ENCODE measurements at places on chromosomes 7 and 10. TPM values are rescaled to one million over a fixed set of nuclear protein-coding genes. Genes with fewer than 3 reads are reported as not detected.

GRCh38 chr7:69967689-69968450 is 369.6 kb downstream of the AUTS2 start:
- H3K4me3 ChIP-seq = no peak overlapping the region
- H3K4me1 ChIP-seq = no peaks in the 10 kb centered on the region
- H3K36me3 ChIP-seq = no peaks in the 10 kb centered on the region
- DNase-seq = no peak
- no peak overlapping the region for H3K27ac ChIP-seq

DNA sequence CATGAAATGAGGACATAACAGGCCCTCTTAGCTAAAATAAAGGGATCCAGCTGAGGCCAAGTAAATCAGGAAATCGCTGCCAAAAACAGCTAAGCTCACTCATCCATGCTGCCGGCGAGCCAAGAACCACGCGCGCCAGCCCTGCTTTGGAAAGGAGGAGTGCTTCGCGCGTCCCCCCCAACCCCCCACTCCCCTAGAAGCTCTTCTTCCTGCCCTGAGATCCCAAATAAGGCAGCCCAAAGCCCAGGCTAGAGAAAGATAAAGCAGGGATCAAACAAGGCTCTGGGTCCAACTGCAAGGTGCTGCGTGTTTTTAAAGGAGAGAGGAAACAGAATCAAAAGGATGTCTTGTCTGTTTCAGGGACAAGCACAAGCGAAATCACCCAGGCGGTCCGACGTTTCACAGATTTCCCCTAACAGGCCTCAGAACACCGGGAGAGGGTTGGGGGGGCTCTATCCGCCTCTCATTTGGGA is 168.3 kb upstream of the AUTS2 start:
- no peaks in the 10 kb centered on the region for H3K36me3 ChIP-seq
- no peaks in the 10 kb centered on the region for H3K4me1 ChIP-seq
- H3K27ac ChIP-seq = no peak overlapping the region
- H3K4me3 ChIP-seq = no peak overlapping the region
- DNase-seq = no peak

DNA sequence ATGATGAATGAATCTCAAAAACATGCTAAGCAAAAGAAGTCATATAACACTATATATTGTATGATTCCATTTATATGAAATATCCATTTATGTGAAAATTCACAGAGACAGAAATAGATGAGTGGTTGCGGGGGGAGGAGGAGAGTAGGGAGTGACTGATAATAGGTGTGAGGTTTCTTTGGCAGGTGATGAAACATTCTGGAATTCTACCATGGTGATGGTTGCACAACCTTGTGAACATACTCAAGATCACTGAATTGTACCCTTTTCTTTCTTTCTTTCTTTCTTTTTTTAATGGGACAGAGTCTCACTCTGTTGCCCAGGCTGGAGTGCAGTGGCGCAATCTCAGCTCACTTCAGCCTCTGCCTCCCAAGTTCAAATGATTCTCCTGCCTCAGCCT is 10.7 kb downstream of the SVOPL start:
- no peak for DNase-seq
- H3K4me3 ChIP-seq = no peak overlapping the region
- no peaks in the 10 kb centered on the region for H3K36me3 ChIP-seq
- H3K4me1 ChIP-seq = no peaks in the 10 kb centered on the region

DNA sequence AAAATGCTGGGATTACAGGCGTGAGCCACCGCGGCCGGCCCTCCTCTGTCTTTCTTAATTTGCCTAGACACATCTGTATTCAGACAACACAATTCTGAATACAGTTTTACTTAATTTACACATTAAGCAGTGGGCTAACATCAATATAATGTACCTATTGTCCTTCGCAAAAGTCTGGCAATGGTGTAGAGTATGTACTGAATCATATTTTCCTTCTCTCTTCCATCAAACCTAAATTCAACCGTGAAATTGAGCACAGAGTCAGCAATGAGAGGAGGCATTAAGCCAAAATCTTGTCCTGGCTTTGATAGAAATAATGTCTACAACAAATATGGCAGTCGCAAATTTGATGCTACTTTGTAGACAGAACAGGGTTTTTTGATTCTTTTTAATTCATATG is 30.4 kb downstream of the FZD9 start:
- no peak for DNase-seq
- no peak overlapping the region for H3K27ac ChIP-seq
- H3K27me3 ChIP-seq = no peaks in the 10 kb centered on the region
- peaks cover 42% of the 10 kb centered on the region for H3K36me3 ChIP-seq

DNA sequence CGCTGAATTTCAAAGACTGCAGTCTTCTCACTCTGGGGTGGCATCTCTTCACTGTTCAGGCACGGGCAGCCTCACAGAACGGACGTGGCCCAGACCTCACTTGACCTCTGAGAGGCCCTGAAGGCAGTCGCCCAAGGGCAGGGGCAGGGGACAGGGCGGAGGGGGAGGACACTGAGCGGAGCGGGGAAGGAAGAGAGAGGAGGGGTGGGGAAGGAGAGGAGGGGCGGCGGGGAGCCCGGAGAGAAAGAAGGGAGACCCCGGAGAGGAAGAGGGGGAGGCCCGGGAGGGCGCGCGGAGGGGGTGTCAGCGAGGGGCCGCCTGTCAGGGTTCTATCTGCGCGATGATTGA is 58.7 kb upstream of the COMTD1 start:
- H3K4me3 ChIP-seq = peak overlapping the region; percentile 54
- H3K27me3 ChIP-seq = no peaks in the 10 kb centered on the region
- peaks cover 13% of the 10 kb centered on the region for H3K4me1 ChIP-seq
- DNase-seq = peak; percentile 11

DNA sequence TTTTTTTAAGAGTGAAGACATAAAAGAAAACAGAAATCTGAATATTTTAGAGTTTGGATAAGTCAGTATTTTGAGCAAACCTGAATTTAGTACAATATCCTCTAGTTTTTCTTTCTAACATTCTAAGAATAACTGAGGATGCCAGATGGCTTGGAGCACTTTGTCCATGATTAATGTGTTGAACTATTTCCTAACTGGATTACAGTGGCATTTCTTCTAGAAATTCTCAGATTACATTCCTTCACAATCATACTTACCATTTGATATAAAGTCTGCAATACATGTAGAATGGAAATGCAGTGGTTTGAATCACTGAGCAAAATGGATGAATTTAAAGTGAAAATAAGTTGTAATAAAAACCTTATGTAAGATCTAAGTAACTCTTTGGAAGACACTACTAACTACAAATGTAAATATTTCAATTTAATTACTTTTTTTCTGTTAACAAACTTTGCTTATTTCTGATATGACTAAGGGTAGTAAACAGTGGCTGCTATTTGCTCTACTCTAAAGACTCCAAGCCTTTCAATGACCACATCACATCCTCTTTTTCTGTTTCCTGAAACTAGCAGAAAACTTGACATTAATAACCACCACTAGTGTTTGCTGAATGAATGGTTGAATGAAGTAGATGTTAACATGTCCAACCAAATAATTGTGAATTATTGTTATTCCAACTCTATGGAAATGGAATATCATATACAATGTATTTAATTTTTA is 102.8 kb downstream of the PRKG1 start:
- H3K4me3 ChIP-seq = no peak overlapping the region
- H3K4me1 ChIP-seq = no peaks in the 10 kb centered on the region
- H3K27ac ChIP-seq = no peak overlapping the region
- DNase-seq = no peak
- H3K27me3 ChIP-seq = no peaks in the 10 kb centered on the region

DNA sequence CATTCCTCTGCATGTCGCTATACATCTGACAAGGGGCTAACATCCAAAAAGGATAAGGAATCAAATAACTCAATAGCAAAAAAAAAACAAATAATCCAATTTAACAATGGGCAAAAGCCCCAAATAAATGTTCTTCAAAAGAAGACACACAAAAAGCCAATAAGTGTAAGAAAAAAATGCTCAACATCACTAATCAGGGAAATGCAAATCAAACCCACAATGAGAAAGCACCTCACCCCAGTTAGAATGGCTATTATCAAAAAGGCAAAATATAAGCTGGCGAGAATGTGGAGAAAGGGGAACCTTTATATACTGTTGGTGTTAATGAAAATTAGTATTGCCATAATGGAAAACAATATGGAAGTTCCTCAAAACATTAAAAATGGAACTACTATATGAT is 14.3 kb downstream of the ARHGAP12 start:
- no peak for DNase-seq
- H3K27ac ChIP-seq = no peak overlapping the region

DNA sequence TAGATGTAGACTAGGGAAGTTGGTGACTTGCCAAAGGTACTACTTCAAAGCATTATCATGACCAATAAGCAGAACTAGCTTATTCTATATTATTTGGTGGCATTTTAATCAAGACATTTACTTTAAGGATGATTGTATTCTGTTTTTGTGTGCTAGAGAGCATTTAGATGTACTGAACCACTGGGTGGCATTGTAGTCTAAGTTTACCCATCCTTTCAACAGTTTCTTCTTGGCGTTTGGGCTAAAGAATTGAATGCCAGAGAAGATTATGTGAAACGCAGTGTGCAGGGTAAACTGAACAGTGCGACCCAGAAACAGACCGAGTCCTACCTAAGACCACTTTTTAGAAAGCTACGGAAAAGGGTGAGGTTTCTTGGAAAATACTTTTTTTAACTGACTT is 26.8 kb downstream of the PRPF18 start:
- H3K36me3 ChIP-seq = peaks cover 18% of the 10 kb centered on the region
- no peaks in the 10 kb centered on the region for H3K27me3 ChIP-seq
- H3K4me3 ChIP-seq = no peak overlapping the region
- no peak overlapping the region for H3K27ac ChIP-seq

GRCh38 chr10:85557077-85557476 is 809.5 kb downstream of the GRID1 start:
- no peaks in the 10 kb centered on the region for H3K27me3 ChIP-seq
- H3K36me3 ChIP-seq = no peaks in the 10 kb centered on the region
- DNase-seq = no peak
- no peaks in the 10 kb centered on the region for H3K4me1 ChIP-seq

GRCh38 chr10:98339799-98340198 is 71.8 kb upstream of the LOXL4 start:
- no peaks in the 10 kb centered on the region for H3K36me3 ChIP-seq
- DNase-seq = no peak
- H3K27ac ChIP-seq = no peak overlapping the region
- H3K27me3 ChIP-seq = peaks cover 5% of the 10 kb centered on the region

DNA sequence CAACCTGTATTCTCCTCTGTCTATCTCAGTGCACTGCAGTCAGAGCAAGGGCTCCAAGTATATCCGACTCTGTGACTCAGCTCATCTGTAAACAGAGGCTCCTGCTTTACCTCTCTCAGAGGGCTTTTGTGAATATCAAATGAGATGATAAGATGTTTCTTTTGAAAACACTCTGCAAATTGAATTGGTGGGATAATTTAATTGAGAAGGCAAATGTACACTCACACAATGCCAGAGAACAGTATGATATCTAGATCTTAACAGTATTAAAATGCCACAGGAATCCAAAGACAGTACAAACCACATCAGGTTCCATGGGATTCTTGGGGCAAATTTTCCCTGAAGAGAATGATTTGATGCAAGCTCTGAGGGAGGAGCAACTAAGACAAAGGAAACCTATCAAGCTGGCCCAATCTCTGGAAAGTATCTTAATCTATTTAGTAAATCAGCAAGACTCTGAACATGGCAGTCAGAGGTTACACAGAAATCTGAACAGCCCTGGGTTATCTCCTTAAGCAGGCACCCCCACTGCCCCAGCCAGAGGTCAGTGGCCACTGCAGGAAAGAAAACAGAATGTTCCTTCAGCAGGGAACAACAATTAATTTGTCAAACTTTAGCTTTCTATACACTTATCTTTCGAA is 45.9 kb downstream of the DOCK4 start:
- peak; percentile 94 for DNase-seq
- peaks cover 65% of the 10 kb centered on the region for H3K4me1 ChIP-seq
- H3K27ac ChIP-seq = peak overlapping the region; percentile 81
- H3K4me3 ChIP-seq = peak overlapping the region; percentile 25
- H3K27me3 ChIP-seq = no peaks in the 10 kb centered on the region

GRCh38 chr7:118005026-118005425 is 131.8 kb upstream of the CTTNBP2 start:
- no peak for DNase-seq
- no peak overlapping the region for H3K4me3 ChIP-seq
- H3K27me3 ChIP-seq = no peaks in the 10 kb centered on the region
- H3K4me1 ChIP-seq = no peaks in the 10 kb centered on the region
- H3K36me3 ChIP-seq = no peaks in the 10 kb centered on the region

DNA sequence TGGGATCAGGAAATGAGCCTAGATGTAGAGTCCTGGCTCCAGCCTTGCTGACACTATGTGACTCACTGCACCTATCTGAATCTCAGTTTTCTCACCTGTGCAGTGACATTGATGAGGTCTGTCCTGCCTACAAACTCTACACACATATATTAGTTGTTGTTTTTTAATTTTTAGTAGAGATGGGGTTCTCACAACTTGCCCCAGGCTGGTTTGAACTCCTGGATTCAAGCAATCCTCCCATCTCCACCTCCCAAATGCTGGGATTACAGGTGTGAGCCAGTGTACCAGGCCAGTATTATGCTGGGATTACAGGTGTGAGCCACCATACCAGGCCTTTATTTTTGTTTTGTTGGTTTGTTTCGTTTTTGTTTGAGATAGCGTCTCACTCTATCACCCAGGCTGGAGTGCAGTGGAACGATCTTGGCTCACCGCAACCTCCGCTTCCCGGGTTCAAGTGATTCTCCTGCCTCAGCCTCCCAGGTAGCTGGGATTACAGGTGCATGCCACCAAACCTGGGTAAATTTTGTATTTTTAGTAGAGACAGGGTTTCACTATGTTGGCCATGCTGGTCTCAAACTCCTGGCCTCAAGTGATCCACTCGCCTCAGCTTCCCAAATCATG is 11.8 kb upstream of the DDIT4 start:
- H3K36me3 ChIP-seq = no peaks in the 10 kb centered on the region
- H3K4me1 ChIP-seq = peaks cover 17% of the 10 kb centered on the region
- H3K27ac ChIP-seq = no peak overlapping the region
- no peaks in the 10 kb centered on the region for H3K27me3 ChIP-seq
- DNase-seq = no peak

- no peak overlapping the region for H3K4me3 ChIP-seq
- no peak for DNase-seq
- peaks cover 4% of the 10 kb centered on the region for H3K4me1 ChIP-seq
- H3K27ac ChIP-seq = no peak overlapping the region
- no peaks in the 10 kb centered on the region for H3K36me3 ChIP-seq
Measured at GRCh38 chr10:50362547-50363125, 111.3 kb upstream of the ASAH2 start.

GRCh38 chr7:102926783-102927140 is 14.0 kb downstream of the LRRC17 start:
- no peak overlapping the region for H3K27ac ChIP-seq
- no peak overlapping the region for H3K4me3 ChIP-seq
- H3K27me3 ChIP-seq = no peaks in the 10 kb centered on the region
- DNase-seq = no peak
- peaks cover 9% of the 10 kb centered on the region for H3K4me1 ChIP-seq
- H3K36me3 ChIP-seq = no peaks in the 10 kb centered on the region

AMZ1 gene
- polyA plus RNA-seq = not detected

GPRIN2 gene
- not detected for polyA plus RNA-seq

NANOS1 gene
- 0.29 TPM for polyA plus RNA-seq

PIP gene
- not detected for polyA plus RNA-seq

GPR15LG gene
- not detected for polyA plus RNA-seq

PHYHIPL gene
- polyA plus RNA-seq = not detected

FAM53B gene
- 8.5 TPM for polyA plus RNA-seq

GATA3 gene
- 7.2 TPM for polyA plus RNA-seq

Measured in endothelial cell of umbilical vein (primary cell).